ENCODE measurements at places on chromosomes 11 and 22.

DNA sequence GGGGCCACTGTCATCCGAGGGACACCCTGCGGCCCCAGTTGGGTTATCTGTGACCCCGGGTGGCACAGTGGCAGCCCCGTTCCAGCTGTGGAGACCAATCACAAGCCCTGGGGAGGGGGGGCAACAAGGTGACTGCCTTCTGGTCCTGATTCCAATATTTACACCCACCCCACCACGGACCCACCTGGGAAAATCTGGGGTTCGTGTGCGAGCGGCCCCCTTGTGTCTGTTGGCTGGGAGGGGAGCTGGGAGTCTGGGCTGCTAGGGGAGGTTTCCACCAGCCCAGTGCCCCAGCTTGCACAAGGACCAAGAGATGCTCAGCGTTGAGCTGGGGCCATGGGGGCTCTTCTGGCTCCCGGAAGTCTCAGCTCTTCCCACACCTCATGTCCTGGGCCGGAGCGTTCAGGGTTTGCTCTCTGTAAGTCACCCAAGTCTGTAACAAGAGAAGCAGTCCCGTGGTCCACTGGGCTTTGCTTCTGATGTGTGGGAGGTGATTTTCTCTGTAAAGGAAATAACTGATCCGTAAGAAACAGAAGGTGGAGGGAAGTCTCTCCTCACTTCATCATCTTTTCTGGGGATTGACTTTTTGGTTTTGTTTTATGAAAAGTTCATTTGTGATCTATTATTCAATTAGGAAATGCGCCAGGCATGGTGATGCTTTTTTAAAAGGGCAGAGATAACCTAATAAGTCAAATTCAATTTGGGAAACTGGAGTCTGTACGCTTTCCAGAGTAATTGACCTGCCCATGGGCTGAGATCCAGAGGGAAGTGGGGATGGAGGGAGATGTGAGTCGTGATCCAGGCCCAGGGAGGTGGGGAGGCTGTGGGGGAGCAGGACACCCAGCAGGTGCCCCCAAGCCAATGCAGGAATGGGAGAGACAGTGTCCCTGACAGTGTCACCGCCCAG is 22.4 kb upstream of the GAL start:
- no peak for DNase-seq

- no peak for DNase-seq
Measured at GRCh38 chr11:25597696-25598095, 734.2 kb upstream of the ANO3 start.

GRCh38 chr11:23974601-23975000 is 522.3 kb upstream of the LUZP2 start:
- DNase-seq: no peak

DNA sequence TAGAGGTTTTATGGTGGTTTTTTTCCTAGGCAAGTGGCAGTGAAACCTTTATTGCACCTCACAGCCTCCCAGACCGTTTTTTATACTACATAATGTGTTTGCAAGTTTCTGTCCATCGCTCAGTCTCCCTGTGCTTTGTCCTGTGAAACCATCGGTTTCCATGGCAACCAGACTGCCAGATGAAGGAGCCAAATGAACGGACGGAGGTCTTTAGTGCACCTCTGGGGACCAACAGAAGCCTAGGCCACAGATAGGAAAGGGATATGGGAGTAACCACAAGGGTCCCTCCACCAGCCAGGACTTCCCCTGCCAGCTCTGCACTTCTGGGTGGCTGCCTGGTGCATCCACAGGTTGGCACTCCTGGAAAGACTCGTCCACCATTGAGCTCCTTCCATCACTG is 165.0 kb downstream of the CHST1 start:
- no peak for DNase-seq

- DNase-seq: no peak
Measured at GRCh38 chr11:17738151-17738973, 3.8 kb downstream of the KCNC1 start.

DNA sequence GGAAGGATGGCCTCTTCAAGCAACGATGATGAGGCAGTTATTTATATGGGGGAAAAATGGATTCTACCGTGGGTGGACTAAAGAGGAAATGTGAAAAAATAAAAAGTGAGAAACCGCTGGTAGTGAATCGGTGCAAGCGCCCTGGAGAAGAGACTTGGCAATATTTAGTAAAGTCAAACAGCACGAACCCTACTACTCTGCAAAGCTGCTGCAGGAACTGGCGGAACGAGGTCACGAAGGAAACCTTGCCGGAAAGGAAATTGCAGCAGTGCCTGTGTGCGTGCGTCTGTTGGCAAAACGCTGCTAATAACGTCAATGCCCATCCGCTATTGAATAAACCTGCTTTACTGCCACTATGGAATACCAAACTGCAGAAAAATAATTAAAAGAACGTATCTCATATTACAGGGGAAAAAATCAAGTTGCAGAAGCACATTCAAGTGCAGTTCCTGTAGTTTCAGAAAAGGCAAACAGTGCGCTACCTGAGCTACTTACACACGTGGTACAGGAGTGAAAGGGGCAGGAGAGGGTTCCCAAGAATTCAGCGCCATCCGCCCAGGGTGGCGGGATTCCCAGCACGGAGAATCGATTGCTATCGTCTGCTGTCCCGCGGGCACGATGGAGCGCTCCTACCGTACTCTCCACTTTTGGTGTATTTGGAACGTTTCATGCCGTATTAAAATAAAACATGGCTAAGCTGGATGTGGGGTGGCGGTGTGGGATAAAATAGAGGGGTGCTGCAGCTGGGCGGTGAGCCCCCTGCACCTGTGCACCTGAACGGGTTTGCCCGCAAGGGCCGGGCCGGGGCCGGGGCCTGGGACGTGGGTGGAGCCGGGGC is 585 bp upstream of the NADSYN1 start:
- peak; percentile 38 for DNase-seq

DNA sequence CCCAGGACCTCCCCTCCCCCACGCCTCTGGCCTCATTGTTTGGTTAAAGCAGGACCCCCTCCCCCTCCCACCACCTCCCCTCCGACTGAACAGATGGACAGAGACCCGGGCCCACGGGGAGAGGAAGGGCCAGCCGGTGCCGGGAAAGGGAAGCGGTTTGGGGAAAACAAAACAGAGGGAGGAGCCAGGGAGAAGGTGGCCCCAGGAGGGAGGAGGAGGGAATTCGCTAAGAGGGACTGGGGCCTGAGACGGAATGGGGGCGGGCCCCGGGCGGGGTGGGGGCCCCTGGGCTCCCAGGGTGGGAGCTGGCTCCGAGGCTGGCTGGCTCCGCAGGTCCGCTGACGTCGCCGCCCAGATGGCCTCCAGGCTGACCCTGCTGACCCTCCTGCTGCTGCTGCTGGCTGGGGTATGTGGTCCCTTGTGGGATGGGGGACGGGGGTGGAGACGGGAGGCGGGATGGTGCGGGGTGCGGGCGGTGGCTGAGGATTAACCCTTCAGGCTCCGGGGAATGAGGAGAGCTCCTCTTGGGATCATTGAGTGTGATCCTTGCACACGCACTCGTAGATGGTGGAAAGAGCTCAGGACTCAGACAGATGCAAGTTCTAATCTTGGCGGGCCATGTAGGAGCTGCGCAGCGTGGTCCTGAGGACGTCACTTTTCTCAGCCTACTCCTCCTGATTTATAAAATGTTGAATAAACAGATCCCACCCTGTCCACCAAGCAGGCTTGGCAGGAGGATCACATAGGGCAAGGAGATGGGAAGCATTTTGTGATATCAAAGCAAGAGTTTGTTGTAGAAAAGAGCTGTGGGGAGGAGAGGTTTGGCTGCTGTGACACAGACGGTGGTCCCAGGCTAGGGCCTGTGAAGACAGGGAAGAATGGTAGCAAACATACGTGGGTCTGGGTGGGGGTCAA is 688 bp downstream of the SERPING1 start:
- peak; percentile 38 for DNase-seq

DNA sequence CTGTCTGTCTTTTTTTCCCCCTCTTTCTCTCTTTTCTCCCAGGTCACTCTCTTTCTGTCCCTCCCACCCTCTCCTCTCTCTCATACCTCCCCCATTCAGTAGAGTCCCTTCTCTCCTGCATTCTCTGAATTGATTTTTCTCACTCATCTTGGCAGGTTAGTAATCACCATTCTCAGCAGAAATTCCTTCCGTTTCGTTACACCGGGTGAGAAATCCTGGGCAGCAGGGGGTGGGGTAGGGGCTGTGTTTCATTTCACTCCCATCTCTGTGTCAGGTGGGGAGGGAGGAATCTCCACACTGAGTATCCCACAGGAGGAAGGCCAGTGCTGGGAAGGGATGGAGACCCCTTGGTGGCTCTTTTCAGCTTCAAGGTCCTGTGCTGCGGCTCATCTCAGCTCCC is 253.5 kb downstream of the MIAT start:
- no peak for DNase-seq

DNA sequence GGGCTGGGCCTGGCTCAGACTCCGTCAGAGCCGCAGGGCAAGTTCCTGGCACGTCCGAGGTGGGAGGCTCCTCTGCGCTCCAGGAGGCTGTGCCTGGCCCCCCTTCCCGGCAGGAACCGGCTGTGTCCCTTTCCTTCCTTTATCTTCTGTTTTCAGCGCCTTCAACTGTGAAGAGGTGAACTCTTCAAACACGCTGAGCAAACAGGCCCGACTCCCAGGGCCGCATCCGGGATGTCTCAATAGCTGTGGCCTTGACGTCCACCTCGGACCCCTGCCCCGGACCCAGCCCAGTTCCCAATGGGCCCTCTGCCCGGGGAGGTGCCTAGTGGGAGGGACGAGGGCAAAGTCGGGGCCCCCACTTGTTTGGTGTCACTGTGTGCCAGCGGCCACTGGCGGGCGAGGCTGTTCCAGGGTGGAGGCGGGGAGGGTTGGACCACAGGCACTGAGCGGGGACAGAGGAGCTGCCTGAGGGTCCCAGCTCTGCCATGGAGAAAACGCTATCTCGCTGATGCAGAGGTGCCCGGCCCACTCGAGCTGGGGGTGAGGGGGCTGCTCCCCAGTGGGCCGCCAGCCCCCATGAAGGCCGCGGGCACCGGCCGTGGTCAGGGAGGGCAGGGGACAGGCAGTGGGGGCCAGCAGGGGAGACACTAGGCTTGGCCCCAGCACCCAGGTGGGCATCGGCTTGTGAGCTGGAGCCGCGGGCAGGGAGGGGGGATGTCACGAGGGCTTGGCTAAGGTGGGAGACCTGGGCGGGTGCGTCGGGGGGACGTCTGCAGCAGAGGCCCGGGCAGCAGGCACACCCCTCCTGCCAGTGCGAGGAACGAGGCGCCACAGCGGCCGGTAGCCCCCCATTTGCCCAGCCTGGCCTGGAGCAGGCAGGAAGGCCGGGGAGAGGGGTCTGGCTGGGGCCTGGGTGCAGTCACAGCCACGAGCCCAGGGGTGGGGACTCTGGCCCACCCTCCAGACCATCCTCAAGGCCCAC is 2.7 kb upstream of the MUC5B start:
- DNase-seq: no peak

DNA sequence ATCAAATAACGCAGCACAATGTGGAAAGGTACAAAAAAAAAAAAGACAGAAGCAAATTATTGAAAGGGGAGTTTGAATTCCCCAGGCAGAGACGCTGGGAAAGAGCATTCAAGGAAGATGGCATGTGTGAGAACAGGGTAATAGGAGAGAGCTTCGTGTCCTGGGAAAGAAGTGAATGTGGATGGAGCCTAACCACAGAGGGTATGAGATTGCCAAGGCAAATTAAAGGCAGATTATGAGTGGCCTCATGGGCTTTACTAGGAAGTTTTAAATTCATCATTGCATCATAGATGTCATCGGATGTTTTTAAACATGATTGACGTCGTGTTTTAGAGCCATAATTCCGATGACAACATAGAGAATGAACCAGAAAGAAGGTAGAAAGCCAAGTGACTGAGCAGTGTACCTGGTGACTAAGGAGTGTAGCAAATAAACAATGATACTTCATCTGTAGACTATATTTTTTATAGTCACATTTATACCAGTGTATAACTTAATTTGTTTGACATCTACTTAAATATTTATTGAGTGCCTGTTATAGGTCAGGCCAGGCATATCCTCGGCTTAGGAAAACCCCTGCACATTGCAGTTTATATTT is 151.4 kb downstream of the MSANTD4 start:
- no peak for DNase-seq

DNA sequence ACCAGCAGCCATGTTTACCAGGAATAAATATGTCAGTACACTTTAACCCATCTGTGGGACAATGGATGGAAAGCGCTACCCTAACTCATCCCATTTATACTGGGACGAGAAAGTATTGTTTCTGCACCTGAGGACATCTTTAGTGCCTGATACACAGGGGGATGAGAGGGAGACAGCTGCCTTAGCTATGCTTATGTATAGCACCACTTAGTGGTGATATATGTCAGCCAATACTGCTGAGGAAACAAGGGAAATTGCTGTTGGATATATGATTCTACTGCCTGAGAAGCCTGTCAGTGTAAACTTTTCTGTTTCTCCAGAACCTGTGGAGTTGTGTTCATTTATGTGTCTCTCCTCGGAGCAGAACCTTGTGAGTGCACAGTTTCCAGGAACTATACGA is 13.3 kb upstream of the CEP295 start:
- DNase-seq: no peak

GRCh38 chr11:58957922-58958321 is 18.6 kb downstream of the GLYATL1 start:
- no peak for DNase-seq

DNA sequence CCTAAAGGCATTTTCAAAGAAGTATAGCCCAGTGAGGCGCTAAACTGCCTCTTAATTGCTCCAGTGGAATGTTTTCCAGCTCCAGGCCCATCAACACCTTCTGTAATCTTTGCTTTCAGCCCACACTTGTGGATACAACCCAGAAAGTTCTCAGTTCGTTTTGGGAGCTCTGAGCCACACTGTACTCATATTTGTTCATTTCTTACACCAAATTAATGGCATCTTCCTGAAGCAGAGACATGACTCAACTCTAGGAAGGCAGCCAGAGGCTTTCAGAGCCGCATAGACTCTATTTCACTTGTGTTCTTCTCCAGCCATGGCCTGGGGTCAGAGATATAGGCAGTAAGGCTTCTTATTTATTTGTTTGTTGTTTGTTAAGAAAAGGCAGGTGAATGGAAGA is 175.5 kb upstream of the NCAM1 start:
- DNase-seq: no peak

DNA sequence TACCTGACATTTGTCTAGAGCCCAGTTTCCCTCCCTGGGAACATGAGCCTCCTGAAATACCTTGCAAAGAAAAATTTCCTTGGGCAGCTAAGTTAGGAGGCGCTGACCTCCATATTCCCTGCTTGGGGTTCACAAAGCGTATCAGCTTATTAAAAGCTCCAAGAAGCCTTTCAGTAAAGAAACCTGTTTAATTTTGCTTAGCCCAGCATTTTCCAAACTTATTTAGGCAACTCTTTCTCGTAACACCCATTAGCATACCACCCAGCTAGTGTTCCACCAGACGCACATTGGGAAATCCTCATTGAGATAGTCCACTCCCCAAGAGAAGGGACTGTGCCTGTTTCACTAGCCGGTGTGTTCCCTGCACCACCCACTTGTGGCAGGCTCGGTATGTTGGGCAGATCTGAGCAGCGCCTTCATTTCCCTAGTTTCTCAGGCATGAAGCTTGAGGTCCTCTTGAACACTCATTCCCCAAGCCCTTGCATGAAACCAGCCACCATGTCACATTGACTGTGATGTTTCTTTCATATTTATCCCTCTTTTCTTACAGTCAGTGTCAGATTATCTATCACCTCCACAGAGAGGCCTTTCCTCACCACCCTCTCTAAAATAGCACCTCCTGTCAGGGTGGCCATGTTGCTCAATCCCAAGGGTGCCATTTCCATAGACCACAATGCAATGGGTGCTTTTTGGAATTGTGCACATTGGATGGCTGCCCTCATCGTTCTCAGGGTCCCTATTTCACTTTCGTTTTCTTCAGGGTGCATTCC is 12.5 kb upstream of the ELF5 start:
- DNase-seq: no peak

- no peak for DNase-seq
Measured at GRCh38 chr22:42642806-42643633, 2.6 kb upstream of the ATP5MGL start.

Measured in C1 segment of cervical spinal cord (tissue), 14 donors.